ENCODE measurements at places on chromosomes 6 and 20.

- no peak for DNase-seq
These were observed 236.7 kb downstream of the CDC5L start for GRCh38 chr6:44624226-44624625.

DNA sequence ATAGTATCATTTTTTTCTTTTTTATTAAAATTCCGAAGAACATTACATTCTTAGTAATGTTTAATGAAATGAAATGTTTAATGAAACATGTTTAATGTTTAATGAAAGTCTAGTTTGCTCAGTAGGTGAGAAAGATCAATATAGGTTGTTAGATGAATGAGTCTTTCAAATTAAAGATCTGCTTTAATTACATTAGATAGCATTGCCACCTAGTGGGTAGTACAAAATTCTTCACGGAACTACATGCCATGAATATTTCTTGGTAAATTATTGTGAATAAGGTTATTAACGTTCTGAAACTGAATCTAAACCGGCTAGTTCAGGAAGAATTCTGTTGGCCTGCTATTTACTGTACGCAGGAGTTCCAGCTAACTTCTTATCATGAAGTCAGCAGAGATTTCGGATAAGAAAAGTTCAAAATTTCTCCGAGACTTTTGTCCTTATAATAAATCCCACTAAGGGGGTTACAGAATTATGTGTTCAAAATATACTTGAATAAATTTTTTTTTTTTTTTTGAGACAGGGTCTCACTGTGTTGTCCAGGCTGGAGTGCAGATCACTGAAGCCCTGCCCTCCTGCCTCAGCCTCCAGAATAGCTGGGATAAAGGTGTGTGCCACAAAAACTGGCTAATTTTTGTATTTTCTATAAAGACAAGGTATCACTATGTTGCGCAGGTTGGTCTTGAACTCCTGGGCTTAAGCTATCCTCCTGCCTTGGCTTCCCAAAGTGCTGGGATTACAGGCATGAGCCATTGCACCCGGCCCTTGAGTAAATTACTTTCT lies 7.9 kb upstream of the GMNN start:
- peak; percentile 14 for DNase-seq

DNA sequence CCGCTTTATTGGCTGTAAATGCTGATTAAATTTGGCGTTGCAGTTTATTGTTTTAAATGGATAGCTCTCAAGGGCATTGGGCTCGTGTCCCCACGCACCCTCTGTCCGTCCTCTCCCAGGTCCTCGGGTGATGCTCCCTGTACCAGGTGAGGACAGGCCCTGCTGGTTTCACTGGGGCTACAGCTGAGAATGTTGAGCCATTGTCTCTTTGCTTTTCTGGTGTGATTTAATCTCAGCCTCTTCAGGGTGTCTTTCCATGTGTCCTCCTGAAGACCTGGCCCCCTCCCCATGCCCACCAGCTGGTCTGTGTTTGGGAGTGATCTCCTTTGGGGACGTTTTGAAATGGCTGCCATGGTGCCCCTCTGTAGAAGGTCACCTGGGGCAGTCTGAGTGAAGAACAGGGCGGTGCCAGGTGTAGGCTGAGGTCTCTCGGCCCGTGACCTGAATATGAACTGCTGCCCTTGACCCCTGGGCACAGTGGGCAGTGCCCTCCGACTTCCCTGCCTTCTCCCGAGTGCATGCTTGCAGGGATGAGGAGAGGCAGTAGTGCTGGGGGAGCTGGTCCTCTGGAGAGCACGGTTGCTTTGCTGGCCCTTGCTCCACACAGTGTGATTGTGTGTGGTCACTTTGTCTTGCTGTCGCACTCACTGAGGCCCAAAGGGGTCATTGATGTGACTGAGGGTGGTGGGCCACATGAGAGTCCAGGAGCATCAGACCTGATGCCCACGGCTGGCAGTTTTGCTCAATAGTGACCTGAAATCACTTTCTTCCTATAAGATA lies 12.4 kb upstream of the C20orf204 start:
- no peak for DNase-seq

- no peak for DNase-seq
These were observed 106.7 kb downstream of the GPX5 start for GRCh38 chr6:28632326-28632851.

- DNase-seq: no peak
These were observed 160.2 kb downstream of the MRPL14 start for GRCh38 chr6:43966853-43967718.

DNA sequence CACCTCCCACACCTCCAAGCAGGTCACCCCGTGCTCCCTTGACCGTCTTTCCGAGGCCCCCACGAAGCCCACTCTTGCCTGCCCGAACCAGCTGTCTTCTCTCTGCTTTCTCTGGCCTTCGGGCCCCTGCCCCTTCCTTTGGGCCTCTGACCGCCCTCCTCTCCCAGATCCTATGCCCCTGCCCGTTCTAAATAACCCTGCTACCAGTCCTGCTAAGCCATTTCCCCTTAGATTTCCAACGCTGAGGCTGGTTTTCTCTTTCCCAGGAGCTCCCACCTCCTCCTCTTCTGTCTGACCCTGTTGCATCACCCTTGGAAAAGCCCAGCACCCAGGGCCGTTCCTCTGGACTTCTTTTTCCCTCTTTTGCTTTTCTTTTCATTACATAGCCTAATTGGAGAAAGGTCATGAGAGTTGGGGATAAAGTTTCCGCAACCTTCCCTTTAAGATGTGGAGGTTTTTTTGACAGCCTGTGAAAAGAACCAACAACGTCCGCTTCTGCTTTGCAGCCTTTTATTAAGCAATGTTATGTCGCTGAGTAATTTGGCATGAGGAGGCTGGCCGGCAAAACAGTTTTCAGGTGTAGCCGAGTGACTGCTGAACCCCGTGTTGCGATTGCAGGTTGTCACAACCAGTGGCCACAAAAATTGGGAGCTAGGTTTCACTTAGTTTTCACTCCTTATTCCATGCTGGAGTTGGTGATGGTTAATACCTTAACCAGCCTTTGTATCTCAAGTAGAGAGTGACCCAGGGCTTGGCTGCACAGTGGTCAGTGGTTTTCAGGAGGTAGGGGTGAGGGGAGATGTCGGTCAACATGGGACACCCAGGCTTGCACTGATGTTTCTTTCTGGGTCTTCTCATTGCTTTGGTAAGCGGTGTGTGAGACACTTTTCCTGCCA lies 970 bp downstream of the BLTP3A start:
- no peak for DNase-seq

GRCh38 chr20:57464642-57465211 lies 60.2 kb downstream of the CTCFL start:
- no peak for DNase-seq

- no peak for DNase-seq
These were observed at the start of gene EPB41L1 for GRCh38 chr20:36154700-36155628. Gene EPB41L1 (plus strand): TSS chr20:36154740. CDS start chr20:36173778, 19,038 bp downstream.

GRCh38 chr20:46211331-46211722 lies 93.2 kb downstream of the CD40 start:
- no peak for DNase-seq

DNA sequence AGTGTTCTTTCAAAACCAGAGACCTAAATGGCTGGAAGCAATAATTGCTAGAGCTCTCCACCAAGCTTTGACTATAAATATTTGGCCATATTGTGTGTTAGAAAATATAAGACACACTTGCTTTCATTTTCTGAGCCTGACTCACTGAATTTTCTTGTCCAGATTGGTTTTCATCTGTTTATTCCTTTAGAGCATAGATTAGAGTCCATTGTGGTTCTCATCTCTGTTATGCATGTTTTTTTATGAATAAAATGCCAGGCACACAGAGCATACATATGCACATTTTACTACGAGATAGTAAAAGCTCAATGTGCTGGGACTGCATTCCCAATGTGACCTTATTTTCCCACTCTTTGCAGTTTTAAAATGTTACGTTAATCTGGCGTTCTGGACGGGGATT lies 115.3 kb upstream of the MLIP start:
- DNase-seq: no peak

- no peak for DNase-seq
These were observed 146.5 kb downstream of the EPHA7 start for GRCh38 chr6:93272896-93273295.

- DNase-seq: no peak
These were observed 51.3 kb downstream of the CD109 start for GRCh38 chr6:73747289-73747688.

GRCh38 chr6:40369042-40369441 lies 218.1 kb downstream of the LRFN2 start:
- no peak for DNase-seq

DNA sequence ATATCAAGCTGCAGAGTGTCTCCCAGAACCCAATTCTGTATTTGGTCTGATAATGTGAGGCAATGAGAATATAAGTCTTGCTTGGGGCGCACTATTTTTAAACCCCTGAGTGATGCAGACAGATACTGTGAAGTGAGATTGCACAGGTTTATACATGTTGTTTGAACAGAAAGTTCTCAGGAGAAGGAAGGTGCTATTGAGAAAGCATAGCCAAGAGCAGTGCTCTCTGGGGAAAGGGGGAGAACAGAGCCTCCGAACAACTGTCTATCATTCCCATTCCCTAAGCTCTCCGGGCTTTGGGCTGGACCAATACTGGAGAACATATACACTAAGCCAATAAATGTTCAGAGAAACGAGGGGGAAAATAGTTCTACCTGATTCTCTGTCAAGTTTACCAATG lies 75.8 kb downstream of the PERP start:
- DNase-seq: no peak

DNA sequence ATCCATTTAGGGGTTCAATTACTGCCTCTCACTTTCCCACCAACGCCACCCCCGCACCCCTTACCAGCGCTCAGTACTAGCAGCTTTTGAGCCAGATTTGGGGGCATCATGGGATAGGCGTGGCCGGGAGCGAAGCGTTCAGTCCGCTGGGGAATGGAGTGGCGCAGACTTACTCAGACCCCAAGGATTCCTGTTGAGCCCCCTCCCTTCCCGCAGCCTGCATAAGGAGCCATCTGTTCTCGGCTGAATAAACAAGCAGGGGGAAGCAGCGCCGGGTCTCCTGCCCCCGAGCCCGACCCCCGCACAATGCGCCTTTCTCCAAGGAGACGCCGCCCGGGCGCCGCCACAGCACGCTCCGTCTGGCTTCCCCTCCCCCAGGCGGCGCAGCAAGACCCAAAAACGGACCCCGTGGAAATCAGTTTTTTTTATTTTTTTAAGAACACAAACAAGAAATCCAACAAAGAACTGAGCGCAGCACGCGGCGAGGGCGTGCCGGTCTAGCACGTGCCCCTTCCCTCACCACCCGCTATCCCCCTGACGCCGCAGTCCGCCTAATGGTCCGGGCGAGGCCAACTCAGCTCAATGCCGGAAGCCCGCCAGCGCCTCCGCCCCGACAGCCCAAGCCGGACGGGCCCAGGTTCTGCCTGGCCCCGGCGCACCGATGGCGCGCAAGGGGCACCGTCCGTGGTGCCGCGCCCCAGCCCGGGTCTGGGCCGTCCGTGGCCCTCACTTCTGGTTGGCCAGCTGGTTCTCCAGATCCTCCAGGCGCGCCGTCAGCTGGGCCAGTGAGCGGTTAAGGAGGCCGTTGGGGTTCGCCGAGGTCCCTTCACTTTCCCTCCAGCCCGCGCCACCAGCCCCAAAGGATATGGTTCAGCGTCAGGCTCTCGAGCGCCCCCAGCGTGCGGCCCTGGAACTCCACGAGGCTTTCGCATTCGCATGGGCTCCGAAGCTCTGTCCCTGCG lies 13.3 kb upstream of the RBPJL start:
- peak; percentile 34 for DNase-seq

- no peak for DNase-seq
These were observed 47.2 kb upstream of the MLN start for GRCh38 chr6:33850869-33851541.

- no peak for DNase-seq
These were observed 493 bp downstream of the CRYBG1 start for GRCh38 chr6:106360989-106361430.

DNA sequence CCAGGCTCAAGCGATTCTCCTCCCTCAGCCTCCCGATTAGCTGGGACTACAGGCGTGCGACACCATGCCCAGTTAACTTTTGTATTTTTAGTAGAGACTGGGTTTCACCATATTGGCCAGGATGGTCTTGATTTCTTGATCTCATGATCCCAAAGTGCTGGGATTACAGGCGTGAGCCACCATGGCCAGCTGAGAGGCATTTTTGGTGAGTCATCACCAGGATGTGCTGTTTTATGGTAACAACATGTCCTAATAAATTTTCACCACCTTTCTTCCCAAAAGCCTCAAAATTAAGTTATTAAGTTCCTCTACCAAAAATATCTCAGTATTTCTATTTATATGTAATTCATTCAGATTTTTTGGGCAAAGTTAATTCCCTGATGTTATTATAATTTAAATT lies 53.5 kb downstream of the COL21A1 start:
- DNase-seq: no peak

DNA sequence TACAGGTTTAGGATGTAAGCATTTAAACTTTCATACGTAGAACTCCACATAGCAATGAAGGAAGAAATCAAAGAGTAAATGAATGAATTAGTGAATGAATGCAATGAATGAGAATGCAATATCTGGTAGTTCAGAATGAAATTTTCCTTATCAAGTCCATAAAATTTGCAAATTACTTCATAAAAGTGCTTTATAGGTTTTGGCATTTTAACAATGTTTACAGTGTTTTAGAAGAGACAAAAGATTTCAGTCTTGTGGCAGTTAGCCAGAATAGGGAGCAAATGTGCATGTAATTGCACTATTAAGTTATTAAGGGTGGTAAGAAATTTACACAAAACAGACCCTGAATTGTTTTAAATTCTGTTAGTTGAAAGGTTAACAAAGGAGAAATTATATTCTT lies 739.4 kb upstream of the FLRT3 start:
- DNase-seq: no peak

DNA sequence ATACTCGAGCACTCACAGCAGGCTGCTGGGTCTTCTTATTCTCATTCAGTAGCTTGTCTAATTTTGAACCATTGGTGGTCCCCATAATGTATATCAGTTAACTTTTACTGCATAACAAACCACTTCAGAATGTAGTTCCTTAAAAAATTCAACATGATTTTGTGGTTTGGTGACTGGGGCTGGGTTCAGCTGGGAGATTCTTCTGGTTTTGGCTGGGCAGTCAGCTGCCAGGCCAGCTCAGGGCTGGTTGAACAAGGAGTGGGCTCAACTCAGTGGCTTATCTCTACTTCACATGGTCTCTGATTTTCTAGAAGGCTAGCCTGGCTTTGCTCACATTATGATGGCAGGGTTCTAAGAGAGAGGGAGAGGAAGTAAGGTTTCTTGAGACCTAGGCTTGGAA lies 292.4 kb upstream of the CHD6 start:
- DNase-seq: no peak

- no peak for DNase-seq
These were observed 2.7 kb downstream of the HLA-B start for GRCh38 chr6:31354158-31354863.

GRCh38 chr6:119096721-119097565 lies 18.5 kb upstream of the FAM184A start:
- no peak for DNase-seq

DNA sequence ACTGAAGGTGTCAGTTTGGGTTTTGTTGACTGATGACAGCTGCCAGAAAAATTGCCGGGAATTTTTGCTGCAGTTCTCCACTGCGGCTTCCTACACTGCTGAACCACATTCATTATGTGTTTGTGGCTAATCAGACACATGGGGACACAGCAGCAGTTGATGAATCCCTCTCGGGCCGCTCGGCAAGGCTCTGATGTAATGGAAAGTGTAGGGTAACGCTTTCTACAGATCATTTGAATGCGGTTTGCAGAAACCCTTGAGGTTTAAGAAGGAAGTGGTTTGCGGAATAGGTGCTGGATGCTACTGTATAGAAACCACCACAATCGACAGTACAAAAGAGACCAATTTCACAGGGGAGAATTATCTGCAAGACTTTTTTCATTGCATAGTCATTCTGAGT lies 138.7 kb upstream of the SASH1 start:
- peak; percentile 49 for DNase-seq

All from DMS 273 treated with DMSO at 0.1 percent for 48 hours (cell line).